ENCODE measurements at places on chromosomes 12 and 14.

- no peak for DNase-seq
Observed at GRCh38 chr14:94048691-94049624, 22.8 kb downstream of the OTUB2 start.

GRCh38 chr12:86104087-86104486 is 152.1 kb downstream of the MGAT4C start:
- DNase-seq = no peak

DNA sequence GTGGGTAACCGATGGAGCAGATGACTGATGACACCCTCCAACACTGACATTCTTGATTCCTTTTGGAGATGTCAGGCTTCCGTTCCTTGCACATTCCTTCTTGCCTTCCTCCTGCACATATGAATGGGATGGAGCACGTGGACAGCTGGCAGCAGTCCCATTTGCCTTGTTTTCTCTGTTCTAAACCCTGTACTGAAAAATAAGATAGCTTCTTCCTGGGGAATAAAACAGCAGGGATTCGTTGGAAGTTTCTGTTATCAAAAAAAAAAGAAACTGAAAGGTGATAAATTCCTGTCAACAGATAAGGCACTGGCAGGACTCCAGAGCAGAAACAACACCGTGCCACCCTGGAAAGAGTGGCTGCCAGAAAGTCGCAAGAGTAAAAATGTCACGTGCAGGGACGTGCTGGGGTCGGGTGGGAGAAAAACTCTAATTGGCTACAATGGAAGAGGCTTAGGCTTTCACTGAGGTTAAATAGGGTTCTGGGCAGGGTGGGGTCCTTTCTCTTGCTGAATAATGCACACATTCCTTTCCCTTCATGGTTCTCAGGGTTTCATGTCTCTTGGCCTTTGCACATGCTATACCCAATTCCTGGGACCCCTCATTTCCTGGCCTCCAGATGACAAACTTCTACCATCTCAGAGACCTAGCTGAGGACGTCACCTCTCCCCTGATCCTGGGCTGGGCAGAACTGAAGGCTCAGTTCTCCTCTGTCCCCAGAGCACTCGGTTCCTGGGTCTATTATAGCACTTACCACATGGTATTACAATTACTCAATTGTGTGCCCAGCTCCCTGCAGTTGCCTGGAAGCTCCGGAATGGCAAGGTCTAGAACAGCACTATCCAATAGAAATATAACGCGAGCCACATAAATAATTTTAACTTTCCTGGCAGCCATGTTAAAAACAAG is 7.0 kb upstream of the NUAK1 start:
- DNase-seq = peak; percentile 38

GRCh38 chr14:50834802-50835276 is 3.9 kb upstream of the NIN start:
- no peak for DNase-seq

DNA sequence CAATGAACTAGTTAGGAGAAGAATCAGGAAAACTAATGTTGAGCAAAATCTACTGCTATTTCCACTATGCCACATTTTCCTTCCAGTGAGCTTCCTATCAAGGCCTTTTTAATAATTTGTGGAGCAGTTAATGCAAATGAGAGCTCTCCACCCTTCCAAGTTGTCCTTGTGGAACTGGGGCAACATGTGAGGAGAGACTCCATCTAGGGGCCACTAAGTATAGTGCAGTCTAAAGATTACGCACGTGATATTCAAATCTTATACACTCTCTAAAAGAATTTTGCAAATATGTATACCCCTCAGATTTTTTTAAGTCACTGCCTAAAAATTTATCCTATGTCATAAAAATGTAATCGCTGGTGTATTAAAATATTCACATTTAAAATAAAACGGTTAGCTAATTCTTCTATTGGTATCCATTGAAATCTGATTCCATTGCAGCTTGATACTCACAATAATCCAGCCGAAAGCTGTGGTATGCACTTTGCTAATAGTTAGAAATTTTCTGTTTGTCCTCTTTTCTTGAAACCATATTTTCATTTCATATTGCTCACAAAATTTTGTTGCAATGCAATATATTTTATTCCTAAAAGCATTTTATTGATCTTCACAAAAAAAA is 100.1 kb downstream of the PAH start:
- DNase-seq = no peak

DNA sequence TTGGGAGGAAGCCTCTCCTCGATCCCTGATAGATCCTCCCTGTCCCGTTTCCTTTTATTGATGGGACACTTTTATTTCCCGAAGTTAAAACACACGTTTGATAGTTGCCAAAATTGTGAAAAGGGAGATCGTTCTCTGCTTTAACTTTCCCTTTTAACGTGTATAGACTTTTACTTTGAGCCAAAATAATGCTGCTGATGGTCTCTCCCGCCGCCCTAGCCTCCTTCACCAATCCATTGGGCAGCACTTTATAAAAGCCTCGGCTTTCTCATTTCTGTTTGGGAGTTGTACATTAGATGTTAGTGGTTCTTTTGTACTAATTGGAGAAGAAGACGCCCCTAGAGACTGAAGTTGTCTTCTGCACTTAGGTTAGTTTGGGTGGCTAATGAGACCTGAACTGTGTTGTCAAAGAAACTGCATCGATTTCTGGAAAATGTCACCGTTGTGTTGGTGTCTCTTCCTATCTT is 1.4 kb downstream of the TMTC2 start:
- peak; percentile 51 for DNase-seq

GRCh38 chr12:44592626-44593025 is 283.5 kb downstream of the NELL2 start:
- no peak for DNase-seq

GRCh38 chr12:89251342-89252271 is 100.7 kb downstream of the DUSP6 start:
- DNase-seq = no peak

DNA sequence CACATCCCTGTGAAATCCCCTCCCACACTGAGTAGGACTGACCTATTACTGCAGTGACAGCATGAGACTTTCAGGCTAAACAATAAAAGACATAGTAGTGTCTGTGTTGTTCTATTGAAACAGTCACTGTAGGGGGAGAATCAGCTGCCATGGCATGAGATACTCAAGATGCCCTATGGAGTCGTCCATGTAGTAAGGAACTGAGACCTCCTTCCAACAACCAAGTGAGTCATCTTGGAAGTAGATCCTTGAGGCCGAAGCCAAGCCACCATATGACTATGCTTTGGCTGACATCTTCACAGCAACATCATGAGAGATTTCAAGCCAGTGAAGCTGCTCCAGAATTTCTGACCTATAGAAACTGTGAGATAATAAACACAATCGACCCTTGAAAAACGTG is 12.1 kb upstream of the LRP6 start:
- DNase-seq = no peak

DNA sequence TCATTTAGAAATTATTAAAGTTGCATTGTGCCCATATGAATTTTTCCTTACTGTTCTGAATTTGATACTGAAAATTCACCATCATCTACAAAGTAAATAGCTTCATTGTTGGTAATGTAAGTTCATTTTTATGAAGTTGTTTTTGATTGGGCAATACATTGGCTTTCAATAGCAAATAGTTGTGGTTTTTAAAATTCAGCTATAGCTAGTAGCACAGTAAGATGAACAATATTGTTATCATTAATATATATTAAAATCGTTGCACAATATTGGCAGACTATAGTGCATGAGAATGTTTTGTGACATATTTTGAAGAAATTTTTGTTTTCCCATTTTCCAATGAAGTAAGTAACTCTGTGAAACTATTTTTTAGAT is 575.0 kb downstream of the PRKD1 start:
- DNase-seq = no peak

DNA sequence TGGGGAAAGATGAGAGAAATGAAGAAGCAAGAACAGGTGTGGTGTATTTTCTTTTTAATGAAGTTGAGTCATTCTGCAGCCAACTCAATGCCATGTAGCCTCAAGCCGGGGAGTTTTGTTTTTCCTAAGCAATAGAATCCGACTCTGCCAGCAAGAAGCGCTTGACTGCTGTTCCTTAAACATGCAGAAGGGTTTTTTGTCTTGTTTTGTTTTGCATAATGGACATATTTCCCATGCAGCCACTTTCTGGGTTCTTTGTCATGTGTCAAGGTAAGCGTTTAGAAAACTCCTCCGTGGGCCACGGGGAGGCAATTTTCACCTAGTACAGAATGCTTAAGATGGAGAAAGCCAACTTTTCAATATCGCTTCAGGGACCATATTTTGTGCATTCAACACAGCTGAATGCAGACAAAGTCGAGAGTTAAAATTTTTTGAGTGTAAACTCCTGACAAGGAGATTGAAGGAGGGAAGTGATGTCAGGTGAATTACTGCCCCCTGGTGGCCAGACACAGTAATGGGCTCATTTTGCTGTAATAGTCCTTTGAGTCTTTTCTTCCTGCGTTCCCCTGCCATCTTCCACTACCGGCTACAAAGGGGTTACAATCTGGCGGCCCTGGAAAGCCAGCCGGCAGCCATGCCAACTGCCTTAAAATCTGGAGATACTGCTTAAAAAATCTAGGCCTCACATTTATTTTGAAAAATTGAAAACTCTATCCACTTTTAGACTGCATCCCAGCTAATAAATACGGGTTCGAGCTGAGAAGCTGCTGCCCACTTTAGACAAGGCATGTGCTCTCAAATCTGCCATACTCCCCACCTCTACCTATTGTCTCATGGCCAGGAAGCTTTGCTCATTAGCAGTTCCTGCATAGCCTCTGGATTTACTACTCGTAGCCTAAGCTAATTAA is 3.2 kb upstream of the FICD start:
- peak; percentile 77 for DNase-seq

GRCh38 chr12:26204612-26205289 is 9.4 kb downstream of the SSPN start:
- DNase-seq = no peak

DNA sequence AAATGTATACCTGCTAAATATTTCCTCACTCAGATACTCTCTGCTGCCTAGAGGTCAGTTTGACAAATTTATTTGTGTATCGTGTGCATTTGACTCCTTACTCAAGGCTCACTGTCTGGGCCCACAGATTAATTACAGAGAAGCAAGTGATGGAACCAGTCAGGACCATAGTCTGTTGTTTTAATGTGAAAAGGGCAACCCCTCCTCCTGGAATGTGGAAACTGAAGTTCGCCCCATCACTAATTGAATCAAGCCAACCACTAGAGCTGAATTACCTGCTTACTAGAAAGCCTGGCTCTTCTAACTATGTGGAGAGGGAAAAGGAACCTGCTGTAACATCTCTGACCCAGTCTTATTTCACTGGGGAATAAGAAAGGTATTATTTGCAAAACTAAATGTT is 199.9 kb upstream of the KRR1 start:
- no peak for DNase-seq

DNA sequence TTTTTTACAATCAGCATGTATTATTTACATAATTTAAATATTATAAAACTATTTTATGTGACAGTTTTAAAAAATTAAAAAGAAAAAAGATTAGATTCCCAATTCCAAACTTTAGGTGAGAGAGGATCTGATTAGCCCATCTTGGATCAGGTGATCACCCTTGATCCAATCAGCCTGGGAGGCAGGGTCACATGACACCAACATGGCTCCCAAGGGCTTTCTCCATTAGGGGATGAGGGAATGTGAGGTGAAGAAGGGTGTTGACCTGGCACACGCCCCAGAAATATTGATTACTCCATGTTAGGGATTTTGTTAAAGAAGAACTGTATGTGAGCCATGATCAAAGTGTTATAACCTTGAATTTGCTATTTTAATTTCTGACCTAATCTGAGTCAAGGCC is 225.4 kb downstream of the RBM19 start:
- DNase-seq = no peak

DNA sequence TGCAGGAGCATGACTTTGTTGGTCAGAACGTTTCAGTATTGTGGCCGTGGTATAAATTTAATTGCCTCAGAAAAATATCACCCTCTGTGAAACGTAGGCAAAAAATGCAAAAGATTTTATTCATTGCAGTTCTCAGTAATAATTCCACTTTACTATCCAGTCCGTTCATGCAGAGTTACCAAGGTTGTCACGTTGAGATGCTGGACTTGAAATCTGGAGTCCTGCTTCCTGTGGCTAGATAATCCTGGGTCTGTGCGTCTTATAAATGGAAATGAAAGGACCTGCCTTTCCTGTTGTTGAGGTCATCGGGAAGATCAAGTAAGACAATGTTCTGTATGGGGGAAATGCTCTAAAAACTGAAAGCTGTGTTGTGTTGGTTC is 1.3 kb upstream of the AVPR1A start:
- no peak for DNase-seq

DNA sequence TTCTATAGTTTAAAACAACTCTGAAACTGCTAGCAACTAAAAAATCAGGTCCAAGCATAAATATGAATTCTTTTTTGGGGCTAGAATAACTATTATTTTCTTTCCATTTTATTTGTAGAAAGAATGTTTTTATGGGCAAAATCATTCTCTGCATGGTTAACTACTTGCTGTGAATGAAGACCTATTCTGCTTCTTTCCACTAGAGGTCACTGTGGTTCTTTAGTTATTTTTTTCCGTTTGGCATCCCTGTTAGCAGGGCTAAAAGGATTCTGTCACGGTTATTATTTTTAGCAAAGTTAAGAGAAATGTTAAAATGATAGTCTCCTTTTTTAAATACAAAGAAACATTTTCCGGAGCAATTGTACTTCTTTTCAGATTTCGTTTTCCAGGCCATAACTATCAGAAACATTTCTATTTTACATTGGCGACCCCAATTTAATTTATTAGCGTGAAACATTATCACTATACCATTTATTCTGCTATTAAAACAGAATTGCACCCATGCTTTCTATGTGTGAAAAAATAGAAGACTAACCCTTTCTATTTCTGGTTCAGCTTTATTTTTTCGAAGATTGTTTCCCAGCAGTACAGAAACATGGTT is 404.8 kb downstream of the ATP23 start:
- peak; percentile 16 for DNase-seq

DNA sequence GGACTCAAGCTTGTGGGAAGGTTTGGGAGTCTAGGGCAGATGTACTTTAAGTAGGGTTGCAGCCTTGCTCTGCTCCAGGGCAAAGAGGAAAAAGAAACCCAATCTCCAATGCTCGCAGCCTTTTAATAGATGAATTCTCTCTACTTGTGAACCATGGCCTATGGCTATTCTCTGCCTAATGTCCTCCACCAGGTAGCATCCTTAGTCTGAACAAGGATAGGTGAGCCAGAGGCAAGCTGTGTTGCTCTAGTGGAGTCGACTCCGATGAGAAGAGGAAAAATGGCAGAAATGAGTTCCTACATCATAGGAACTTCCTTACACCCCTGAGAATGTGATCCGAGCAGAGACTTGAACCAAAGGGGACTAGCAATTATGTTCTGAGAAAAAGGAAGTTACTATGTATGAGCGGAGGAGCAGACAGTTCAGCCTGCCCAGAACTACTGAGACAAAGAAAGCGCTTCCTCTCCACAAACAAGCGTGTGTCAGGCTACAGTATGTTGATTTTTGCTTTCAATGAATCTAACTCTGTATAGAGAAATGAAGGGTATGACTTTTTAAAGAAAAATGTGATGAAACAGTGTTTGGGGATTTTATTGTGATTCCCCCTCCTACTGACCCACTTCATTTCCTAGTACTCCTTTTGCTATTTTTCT is 153.6 kb upstream of the ARID2 start:
- DNase-seq = no peak

GRCh38 chr12:44294649-44295048 is 458.8 kb downstream of the TMEM117 start:
- no peak for DNase-seq
